ENCODE measurements at places on chromosomes 3 and 15.

DNA sequence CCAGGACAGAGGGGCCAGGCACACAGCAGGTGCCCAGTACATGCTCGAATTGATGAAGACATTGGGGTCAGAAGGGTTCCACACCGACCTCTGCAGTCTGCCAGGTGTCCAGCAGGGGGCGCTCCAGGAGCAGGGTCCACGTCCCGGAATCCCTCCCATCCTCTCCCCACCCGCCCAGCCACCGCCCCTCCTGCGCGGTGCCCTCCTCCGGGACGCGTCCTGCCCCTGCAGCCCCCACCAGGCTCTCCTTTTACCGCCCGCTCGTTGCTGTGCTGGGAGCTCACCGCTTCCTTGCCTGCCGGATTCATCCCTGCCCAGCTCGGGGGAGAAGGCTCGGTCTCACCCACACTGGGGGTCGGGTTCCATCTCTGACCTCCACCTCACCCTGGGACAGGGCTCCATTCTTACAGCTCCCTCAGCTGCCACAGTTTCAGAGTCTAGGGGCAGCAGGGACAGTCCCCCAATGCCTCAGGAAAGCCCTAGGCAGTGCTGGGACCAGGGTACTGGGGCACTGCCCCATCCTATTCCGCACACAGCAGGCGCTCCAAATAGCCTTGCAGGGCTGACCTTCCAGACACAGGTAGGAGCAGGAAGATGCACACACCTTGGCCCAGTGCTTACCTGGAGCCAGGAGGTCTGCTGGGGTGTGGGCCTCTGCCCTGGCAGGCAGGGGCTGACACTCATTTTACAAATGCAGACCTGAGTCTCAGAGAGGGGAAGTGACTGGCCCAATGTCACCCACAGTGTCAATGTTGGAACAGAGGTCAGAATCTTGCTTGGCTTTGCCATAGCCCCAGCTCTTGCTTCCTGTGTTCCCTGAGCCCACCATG lies 31.0 kb downstream of the GRIP2 start:
- peak; percentile 65 for DNase-seq

- no peak for DNase-seq
Observed at GRCh38 chr3:146838221-146838620, 233.1 kb upstream of the PLSCR5 start.

- DNase-seq: no peak
Observed at GRCh38 chr3:173939331-173939730, 541.8 kb downstream of the NLGN1 start.

DNA sequence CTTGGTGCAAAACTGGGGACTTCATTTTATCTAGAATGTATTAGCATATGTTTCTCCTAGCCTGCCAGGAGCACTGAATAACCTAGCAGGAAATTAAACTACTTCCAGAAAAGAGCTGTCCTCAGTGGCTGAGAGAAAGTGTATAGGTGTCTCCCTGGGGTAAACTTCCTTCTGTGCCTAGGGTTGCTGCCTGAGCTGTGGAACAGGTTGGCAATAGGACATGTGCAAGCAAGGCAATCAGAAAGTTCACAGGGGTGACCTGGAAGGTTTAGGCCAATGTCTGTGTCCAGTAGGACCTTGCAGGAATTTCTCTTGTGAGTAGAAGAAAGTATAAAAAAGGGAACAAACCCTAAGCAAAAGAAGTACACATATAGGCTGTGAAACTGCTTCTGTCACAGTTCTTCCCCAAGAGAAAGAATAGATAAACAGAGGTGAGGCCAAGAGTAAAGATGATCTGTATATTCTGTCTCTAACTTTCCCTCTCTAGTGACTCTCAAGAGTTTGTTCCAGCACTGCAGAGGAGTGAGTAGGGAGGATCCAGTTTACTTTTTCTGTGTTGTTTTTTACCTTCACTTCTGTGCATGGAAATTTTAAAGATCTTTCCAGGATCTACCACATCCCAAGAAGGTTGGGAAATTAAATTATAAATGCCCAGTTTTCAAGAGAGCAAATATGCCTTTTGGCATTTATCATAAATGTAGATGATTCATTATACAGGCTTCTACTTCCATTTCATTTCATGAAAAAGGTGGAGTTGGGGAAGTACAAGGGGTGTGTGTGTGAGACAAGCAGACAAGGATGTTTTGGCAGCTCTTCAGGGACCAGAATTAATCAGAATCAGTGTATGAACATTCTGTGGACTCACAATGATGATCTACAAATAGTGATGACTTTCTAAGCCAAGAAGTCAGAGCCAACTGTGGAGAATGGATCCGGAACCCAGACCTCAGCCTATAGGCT lies 155.2 kb downstream of the RBPMS2 start:
- DNase-seq: no peak

- DNase-seq: no peak
Observed at GRCh38 chr3:50326182-50326541, 1.9 kb downstream of the TUSC2 start.

DNA sequence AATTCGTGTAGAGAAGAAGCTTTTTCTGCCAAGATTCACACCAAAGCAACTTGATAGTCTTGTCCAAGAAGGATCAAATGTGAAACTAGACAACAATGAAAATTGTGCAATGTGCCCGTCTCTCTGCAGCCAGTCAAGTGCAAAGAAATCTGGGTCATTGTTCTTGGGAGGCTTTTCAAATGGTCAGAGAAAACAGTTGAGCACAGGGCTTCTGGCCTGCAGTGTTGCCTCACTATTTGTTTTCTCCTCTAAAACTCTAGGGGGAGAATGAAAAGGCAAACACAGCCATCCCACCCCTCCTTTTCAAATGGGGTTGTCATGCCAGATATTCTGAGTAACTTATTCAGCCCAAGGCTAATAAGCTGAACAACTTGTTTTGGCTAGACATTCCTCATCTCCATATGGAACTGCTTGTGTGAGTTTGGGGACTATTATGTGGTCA lies 417.6 kb upstream of the CDIN1 start:
- no peak for DNase-seq

GRCh38 chr3:63911873-63912767 lies at the start of gene SCAANT1:
Gene SCAANT1 (minus strand): TSS chr3:63912383.
- peak; percentile 72 for DNase-seq

DNA sequence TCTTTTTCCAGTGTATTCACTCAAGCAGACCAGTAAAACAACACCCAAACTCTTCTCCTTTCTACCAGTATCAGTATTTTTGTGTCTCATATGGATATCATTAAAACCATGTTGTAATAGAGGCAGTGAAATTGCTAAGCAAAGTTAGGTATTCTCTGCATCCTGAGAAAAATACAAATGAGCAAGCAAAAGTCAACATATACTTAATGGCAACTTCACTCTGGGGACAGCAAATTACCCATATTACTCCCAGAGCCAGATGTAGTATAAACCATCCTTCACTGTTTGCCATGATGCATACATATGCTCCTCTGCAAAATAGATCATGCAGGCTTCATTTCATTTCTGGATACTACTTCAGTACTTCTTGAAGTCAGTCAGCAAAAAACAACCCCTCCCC lies 22.1 kb downstream of the UBA5 start:
- DNase-seq: no peak

DNA sequence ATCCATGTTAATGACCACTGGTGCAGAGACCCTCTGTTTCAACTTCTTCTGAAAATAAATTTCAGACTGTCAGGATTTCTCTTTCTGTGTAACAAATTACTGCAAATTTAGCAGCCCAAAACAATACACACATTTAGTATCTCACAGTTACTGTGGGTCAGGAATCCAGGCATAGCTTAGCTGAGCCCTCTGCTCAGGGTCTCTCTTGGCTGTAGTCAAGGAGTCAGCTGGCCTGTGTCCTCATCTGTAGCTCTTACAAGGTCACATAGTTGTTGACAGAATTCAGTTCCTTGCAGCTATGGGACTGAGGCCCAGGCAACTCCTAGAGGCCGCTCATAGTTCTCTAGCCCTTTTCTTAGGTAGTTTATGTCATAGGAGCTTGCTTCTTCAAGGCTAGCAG lies 51.9 kb downstream of the NKIRAS1 start:
- no peak for DNase-seq

- DNase-seq: no peak
Observed at GRCh38 chr3:167930453-167930852, 165.3 kb downstream of the GOLIM4 start.

GRCh38 chr15:63157891-63158431 lies 684 bp upstream of the RPS27L start:
- no peak for DNase-seq

GRCh38 chr3:191244242-191244867 lies 45.3 kb downstream of the OSTN start:
- no peak for DNase-seq

DNA sequence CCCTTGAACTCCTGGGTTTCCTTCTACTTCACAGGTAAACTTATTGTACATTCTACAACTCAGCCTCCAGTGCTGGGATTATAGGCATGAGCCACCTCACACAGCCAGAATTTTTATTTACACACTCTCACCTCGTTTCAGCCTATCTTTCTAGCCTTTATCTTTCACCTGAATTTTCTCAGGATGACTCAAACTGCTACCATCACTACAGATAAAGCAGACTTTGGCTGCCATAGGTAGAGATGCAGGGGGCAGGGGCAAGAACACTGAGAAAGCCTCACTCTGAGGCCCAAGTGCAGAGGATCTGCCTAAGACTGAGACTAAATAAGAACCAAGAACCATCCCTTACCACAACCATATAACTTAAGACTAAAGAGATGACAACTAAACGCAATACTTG lies 59.0 kb downstream of the ETFA start:
- no peak for DNase-seq

GRCh38 chr3:108062051-108062450 lies 28.8 kb downstream of the CD47 start:
- no peak for DNase-seq

- DNase-seq: no peak
Observed at GRCh38 chr3:13451301-13451673, 28.8 kb upstream of the HDAC11 start.

DNA sequence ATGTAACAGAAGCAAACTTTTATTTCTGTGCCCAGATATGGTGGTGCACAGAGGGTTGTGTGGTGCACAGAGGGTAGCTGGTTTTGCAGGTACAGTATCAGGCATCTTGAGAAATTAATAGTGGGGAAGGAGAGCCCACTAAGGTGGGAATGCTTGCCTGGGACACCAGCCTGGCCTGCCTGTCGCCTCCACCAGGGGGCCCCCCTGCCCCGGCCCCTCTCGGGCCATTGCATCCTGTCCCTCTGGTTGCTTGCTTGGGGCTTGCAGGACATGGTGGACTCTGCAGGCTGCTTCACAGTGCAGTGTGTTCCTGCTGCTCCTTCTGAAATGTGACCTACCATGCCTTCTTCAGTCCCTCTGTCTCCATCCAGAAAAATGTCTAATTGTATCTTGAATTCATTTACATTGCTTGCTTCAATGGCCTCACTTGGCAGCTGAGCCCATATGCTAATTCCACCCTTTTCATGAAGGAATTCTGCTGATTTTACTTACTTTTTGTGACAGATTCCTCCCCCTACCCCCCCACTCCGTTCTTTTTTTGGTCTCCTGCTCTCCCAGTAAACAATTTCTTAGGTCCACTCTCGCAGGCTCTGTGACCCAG lies 73.6 kb downstream of the EEFSEC start:
- peak; percentile 18 for DNase-seq

- no peak for DNase-seq
Observed at GRCh38 chr15:77630056-77630455, 2.7 kb downstream of the LINGO1 start.

DNA sequence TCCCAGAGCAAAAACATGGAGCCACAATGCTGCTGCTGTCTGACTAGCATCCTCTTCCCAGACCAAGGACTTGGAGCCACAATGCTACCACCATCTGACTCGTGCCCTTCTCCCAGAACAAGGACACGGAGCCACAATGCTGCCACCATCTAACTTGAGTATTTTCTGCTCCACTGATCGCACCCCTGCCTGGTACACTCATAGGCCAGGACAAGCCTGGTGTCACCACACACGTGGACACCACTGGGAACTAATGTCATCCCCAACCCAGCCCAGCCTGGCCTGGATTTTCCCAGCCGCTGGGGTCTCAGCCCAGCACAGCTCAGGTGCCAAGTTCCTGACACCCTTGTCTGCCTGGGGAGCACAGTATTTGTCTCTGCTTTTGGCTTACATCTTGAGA lies 52.7 kb upstream of the GRIP2 start:
- DNase-seq: no peak

DNA sequence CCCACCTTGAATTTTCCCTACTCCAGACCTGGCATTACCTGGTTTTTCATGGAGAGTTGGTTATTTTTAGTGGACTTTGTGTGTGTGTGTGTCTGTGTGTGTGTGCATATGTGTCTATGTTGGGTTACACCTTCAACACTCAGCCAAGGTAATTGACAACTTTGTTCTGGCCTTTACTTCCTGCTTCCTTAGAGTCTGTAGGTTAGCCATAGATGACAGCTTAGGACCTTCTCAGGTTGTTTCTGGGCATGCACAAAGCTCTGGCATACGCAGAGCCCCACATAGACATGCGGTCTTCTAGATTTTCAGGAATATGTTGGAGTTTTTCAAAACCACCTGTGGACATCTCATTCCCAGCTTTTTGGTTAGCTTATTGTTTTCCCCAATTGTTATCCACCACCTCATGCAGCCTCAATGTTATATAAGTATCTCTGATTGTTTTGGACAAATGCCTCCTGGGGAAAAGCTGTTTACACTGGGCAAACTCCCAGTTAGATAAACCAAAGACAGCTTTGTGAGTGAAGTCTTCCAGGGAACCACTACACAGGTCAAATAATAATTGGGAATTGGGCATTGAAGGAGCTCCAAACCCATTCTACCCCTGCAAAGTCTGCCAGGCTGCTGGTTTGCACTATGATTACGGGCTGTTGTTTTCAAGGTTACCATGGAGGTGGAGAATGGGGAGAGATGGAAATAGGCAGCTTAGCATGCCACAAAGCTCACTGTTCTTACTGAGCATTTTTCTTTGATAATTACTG lies 201.2 kb downstream of the ADAMTSL3 start:
- DNase-seq: no peak

DNA sequence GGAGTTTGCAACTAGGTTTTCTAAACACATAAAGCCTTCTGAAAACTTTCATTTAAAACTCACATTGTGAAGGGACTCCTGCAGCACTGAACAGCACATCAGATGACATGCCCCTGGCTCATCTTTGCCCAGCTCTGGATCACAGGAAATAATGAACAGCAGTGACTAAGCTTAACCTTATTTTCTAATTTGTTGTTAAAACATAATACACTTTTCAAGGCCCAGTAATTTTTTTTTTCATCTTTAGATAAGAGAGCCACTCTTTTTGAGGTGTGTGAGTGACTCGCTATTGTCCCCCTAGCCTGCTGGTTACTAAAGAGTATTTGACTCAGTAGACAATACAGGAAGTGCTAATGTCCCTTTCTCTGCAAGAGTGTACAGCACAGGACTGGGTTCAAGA lies 204.0 kb downstream of the OSBPL10 start:
- DNase-seq: no peak

GRCh38 chr3:72523429-72524151 lies 324.7 kb downstream of the SHQ1 start:
- DNase-seq: no peak

DNA sequence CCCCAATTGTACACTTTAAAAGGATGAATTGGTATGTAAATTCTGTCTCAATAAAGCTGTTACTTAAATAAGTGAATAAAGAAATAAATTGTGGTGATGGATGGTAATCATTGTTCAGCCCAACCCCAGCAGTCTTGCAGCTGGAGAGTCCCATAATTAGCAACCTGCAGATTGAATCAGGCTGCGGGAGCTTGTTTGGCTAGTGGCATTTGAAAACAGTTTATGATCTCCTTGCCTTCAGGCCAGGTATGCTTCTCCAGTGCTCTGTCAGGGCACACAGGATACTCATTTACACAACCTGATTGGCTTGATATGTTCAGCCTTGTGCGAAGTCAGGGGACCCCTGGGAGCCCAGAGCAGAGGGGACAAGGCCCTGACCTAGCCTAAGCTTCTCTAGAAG lies 16.5 kb upstream of the TSEN2 start:
- no peak for DNase-seq

GRCh38 chr3:181362378-181362777 lies 349.3 kb upstream of the SOX2 start:
- DNase-seq: no peak
